Activated gamma-delta T cell treated with Interleukin-2 at 50 U/mL for 16 hours (primary cell): ENCODE measurements at places on chromosomes 1 and 21.

DNA sequence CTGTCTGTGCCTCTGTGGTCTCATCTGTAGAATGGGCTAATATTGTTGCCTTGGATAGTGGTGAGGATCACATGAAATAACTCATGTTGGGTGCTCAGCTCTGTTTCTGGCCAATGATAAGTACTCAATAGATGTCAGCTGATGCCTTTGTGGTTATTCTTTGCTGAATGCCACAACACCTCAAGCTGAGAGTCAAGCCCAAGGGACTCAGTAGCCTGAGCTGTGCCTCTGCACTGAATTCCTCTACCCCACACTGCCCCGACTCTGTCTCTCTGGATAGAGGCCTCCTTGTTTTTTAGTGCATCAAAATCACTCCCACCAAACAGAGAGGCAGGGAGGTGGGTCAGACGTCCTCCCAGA, 196.1 kb upstream of the VAMP3 start:
- DNase-seq, result no peak

- no peak for DNase-seq
Observed at GRCh38 chr1:243927381-243927780, 77.3 kb upstream of the AKT3 start.

DNA sequence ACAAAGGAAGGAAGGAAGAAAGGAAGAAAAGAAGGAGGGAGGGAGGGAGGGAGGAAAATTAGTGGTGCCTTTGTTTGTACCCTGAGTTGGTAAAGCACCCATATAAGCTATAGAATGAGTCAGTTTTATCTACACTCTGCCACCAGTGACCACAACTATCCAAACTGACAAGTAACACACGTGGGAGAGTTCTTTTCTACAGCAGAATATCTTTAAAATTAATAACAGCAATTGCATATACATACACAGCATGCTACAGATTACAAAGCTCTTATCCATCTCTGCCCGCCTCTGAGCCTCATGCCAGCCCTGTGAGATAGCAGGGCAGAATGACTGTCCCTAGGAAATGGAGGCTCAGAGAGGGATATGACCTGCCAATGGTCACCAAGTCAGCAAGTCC, 20.3 kb downstream of the CDCP2 start:
- no peak for DNase-seq

DNA sequence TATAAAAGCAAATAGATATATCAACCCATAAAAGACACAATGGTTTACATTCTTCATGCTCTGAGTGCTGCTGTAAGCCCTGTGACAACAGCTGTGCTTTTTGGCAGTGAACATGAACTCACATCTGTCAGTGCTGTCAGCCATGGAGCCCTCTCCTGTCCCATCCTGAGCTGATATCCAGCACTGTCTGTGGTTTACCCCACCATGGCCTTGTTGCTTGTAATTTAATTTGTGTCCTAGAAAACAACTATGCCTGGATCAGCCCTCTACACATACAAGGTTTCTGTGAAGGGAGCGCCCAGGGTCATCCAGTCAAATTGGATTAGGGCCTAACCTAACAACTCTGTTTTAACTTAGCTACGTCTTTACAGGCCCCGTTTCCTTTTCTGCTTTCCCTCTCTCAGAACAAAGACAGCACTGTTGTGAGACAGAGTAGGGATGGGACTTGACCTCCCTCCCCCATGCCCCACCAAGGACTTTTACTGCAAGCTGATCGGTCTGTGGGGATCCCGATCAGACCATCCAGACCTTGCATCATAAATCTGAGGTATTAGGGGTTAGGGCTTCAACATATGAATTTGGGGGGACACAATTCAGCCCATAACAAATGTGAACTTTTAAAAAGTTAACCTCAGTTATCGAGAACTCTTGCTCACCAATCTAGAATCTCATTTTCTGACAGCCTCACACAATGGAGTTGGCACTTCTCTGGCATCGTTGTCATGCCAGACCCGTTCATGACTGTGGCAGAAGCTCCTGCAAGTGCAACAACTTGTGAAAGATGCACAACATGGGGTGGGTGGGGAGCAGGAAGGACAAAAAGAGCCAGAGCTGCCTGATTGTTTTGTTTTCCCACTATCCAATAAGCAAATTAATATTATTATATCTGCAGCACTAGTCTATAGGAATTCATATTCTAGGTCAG, 16.4 kb upstream of the SLC44A3 start:
- DNase-seq, result no peak

- no peak for DNase-seq
Observed at GRCh38 chr1:222867316-222867715, 52.5 kb downstream of the DISP1 start.

GRCh38 chr1:115428256-115428655, 90.2 kb upstream of the NGF start:
- no peak for DNase-seq

DNA sequence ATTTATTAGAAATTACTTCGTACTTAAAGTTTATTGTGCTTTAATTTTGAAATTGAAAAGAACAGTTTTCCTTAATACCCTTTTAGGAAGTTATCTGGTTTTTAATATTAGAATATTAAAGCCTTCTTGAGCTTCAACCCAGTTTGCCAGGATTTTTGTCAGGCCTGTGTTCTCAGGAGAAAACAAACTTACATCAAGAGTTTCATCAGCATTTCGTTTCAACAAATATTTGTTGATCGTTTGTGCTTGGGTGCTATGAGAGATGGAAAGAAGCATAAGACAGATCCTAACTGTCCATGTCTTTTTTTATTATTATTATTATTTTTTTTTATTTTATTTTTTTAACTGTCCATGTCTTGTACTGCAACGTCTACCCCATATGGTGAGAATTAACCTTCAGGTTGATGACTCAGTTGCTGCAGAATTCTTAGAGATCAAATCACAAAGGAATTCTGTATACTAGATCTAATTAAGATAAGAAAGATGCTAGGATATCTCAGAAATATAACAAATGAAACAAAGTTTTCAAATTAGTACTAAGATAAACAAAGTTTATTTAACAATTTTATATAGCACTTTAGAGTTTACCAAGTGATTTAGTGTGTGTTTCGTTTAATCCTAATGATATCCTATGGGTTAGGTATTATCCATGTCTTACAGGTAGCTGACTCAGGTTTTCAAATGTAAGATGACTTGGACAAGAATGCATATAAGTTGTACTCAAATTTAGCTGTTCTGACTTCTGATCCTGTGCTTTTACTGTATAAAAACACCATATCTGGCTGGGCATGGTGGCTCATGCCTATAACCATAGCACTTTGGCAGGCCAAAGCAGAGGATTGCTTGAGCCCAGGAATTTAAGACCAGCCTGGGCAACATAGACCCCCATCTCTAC, 14.3 kb downstream of the FBXO28 start:
- no peak for DNase-seq

DNA sequence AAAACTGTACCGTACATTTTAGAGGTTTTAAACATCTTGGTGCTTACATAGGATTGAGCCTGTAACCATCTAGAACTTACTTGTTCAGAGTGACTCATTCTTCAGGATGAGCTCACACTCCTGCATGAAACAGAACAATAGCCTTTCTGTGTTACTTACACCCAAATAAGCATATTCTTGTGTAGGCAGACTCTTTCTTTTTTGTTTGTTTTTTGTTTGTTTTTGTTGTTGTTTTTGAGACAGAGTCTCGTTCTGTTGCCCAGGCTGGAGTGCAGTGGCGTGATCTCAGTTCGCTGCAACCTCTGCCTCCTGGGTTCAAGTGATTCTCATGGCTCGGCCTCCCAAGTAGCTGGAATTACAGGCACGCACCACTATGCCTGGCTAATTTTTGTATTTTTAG, 3.8 kb upstream of the CA6 start:
- no peak for DNase-seq

- no peak for DNase-seq
Observed at GRCh38 chr1:109296782-109297181, 10.0 kb downstream of the MYBPHL start.

- no peak for DNase-seq
Observed at GRCh38 chr1:209064850-209065706, 518.4 kb upstream of the CAMK1G start.

DNA sequence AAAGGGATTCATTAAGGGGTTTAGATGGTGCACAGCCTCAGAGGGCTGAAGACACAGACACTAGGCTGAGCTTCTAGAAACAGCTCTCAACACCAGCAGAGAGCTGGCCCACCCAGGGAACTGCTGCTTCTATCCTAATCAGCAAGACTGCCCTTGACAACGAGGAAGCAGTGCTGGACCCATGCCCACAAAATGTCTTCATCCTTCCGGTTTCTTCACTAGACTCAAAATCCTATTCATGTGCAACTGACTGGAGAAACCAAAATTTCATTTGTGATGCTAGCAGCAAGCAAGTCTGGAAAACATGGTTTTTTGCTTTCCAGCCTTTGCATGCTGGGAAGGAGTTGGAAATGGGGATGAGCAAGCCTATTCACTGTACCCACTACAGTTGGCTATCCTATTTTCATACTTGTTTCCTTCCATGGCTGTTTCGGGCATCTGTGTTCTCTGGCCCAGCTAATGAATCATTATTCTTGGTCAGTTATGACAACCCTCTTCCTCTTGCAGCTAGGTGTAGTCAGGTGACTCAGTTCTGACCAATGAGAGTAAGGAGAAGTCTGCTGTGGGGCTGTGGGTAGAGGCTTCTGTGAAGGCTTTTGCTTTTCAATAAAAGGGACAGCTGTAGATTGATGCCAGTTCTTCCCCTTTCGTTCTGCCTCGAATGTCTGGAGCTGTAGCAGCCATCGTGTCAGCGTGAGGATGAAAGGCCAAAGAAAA, 14.6 kb upstream of the TMEM61 start:
- no peak for DNase-seq
